NCI-H524 treated with DMSO at 0.1 percent for 48 hours (cell line): ENCODE measurements at places on chromosomes 2 and 18.
A peak's percentile ranks its signal among the peaks of the same experiment; 100 is the strongest.

DNA sequence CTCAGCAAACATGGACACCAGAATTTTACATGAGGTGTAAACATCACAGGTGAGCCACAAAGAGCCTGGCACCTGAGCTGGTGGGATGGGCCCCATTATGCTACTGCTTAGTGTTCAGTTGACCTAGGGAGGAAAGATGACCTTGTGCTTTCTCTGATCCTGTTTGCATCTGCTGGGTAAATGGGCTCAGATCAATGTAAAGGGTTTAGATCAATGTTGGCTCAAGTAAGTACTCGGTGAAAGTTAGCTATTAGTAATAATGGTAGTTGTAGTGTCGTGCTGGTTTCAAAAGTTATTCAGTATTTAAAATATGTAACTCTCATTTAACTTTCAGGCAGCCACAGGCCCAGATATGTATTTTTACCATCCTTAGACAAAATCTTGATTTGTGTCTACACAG lies 19.8 kb downstream of the ABHD3 start:
- DNase-seq = no peak

- no peak for DNase-seq
Measured at GRCh38 chr18:54386043-54386442, 28.3 kb downstream of the C18orf54 start.

GRCh38 chr18:35183886-35184285 lies 56.9 kb upstream of the ZNF397 start:
- DNase-seq = no peak

DNA sequence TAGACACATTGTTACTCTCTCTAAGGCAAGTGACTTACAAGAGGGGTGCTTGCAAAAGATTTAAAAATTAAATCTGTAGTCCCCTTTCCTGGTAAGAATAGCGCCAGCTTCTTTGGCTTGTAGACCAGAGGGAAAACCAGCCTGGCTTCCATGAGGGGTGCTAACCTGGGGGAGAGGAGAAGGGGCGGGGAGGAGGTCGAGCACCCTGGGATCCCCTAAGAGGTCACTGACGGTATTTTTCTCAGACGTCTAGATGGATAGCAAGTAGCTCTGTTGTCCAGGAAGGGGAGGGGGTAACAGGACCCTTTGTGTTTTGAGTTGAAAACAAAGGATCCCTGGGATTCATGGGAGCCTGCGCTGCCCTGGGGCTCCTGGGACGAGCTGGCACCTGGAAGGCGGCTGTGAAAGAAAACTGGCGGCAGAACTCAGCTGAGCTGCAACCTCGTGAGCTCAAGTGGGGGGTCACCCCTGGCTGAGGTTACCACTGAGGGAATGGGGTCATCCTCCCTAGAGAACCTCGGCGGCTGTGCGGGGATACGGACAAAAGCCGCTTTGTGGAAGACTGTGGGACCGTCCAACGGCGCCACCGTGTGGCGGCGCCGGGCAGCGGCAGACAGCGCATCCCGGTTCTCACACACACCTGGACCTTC lies 37.8 kb upstream of the MRPL19 start:
- no peak for DNase-seq

DNA sequence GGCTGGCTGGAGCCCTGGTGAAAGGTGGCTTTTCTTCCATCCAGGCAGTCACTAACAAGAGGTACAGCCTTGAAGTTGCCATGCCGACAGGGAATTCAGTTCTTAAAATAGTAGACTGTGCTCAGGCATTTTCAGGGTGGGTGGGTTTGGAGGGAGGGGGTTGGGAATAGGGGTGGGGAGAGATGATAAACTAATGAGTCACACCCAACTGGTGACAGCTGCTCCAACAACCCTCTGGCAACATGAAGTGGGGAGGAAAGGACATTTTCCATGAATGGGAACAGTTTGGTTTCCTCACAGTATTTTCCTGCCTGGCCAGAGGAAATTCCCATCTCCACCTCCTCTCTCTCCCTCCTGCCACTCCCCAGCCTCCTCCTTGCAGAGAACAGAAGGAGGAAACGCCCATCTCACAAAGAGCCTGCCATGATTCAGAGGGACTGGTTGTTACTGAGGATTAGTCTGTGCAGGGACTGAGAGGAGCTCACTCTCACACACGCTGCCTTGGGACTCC lies 113.0 kb upstream of the SLC1A4 start:
- DNase-seq = peak; percentile 48

DNA sequence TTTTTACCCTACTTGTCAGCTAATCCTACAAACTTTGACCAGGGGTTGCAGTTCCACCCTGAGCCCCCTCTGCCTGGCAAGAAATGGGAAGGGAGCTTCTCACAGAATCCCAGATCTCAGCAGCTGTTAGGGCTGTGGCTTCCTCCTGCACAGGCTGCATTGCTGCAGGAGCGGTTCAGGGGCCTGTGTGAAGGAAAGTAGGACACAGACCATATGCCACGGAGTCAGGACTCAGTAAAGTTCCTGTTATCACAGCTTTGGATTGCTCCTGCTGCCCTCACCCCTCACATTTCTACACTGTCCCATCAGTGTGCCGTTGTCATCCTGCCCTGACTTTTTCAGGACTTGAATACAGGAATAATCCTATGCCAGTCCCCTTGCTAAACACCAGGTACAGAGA lies 62.8 kb upstream of the SP3 start:
- no peak for DNase-seq

GRCh38 chr2:111173338-111173737 lies 52.6 kb downstream of the BCL2L11 start:
- DNase-seq = no peak

DNA sequence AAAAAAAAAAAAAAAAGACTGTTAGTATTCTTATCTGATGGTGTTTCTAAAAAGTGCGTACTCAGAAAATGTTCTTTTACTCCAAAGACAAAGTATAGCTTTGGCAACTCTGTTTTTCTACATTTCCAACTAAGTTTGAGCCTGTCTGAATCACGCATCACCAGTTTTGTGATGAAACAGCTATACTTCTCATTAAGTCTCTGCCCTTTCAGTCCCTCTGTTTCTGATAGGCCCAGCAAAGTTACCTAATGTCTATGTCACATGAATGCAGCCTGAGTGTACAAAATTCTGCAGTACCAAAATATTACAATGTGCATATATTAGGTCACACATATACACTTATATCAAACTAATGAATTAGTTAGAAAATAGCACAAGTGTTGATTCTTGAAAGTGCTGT lies 22.4 kb downstream of the TWSG1 start:
- no peak for DNase-seq

DNA sequence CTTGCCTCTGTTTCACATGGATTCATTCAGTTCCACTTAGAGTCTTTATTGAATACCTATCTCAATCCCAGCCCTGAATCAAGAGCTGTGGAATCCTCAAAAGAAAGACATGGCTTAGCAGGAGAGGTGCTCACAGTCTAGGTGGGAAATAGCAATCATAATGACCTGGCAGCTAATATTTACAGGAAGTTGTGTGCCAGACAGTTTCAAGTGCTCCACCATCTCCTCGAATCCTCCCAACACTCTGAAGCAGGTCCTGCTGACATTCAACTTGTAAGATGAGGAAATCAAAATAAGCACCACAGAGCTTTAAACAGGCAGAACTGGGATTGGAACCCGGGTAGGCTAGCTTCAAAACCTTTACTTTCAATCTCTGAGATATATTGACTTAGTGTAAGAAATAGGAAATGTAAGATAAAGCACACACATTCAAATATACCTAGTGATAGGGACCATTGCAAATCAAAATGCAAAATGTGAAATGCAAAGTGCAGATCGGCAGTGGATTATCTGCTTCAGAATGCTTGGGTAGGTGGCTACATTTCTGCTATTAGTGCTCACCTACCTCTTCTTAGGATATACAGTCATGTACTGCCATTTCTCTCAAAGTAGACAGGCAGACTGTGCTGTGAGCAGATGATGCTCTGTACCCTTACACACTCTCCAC lies 182.0 kb downstream of the PRKCE start:
- no peak for DNase-seq

GRCh38 chr2:46339200-46339599 lies 42.0 kb downstream of the EPAS1 start:
- no peak for DNase-seq

DNA sequence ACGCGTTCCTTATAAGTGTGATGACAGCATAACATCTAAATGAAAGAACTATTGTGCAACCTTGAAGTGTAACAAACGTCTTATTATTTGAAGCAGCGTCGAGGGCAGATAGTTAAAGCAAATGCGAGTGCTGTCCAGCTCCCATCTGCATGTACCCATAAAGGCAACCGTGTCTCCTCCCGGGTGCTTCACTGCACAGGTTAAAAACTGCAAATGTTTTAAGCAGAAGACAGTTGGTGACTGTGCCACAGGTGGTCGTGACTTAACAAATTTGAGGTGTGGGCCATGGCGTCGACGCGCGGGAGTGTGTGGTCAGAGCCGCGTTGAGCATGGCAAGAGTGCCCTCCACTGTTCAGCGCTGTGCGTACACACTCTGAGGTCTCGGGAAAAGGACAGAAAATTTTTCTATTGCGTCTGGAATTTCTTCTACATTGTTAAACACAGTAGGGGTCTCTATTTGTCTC lies 6.4 kb downstream of the SALL3 start:
- DNase-seq = no peak

DNA sequence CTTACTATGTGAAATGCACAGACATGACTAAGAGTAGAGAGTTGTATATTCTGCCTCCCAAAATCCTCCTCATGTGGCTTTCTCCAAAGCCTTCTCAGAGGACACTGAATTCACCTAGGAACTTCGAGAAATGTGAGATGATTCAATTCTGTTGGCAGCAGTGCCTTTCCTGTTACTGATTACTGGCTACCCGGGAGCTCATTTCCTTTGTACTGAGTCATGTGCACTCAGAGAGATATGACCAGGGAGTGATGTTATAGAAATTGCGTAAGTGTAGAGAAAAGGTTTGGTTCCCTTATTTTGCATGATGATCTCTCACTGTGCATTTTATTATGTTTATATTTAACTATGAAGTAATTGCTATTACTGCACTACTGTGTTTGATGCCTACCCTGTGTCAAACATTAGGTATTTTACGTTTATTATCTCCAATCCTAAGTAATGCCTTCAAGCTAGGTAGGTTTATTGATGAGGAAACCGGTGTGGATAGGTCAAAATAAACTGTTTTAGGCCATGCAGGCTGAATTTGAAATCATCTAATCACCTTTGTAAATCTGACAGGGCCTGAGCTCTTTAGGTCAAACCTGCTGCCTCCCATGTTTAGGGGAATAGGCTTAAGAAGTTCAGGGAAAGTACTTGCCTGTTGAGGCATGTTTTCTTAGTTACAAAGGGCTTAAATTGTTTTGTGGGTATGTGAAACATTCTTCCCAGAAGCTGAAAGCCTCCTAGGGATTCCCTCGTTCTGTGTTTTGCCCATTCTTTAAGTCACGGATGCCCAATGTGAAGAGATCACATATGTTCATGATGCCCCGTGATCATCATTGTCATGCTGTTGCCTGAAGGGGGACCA lies 86.8 kb downstream of the FMNL2 start:
- no peak for DNase-seq

GRCh38 chr2:69001879-69002278 lies 11.1 kb upstream of the ANTXR1 start:
- DNase-seq = no peak

- no peak for DNase-seq
Measured at GRCh38 chr2:237491515-237492118, 4.6 kb downstream of the MLPH start.

DNA sequence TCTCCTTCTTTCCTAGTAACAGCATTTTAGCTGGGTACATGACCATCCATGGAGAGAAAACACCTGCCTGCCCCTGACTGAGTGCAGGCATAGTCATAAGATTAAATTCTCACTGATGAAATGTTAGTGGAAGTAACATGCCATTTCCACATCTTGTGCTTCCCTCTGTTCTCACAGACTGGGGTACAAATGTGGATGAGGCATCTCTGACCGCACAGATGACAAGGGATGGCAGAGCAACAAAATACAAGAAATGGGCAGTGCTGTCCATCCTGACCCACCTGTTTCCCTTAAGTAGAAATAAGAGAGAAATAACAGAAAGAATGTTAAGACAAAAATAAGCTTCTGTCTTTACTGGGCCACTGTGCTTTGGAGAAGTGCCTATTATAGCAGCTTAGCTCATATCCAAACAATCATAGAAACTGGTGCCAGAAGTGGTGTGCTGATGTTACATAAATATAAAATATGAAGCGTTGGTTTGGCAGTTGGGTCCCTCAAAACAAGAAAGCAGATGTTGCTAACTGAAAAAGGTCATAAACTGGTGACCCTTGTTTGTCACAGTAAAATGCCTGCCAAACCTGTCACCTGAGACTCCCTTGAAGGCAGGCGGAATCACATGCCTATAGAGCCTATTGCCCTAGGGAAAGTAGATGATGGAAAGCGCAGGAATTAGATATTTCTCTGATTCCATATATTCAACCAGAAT lies 72.4 kb upstream of the CCDC150 start:
- DNase-seq = no peak

DNA sequence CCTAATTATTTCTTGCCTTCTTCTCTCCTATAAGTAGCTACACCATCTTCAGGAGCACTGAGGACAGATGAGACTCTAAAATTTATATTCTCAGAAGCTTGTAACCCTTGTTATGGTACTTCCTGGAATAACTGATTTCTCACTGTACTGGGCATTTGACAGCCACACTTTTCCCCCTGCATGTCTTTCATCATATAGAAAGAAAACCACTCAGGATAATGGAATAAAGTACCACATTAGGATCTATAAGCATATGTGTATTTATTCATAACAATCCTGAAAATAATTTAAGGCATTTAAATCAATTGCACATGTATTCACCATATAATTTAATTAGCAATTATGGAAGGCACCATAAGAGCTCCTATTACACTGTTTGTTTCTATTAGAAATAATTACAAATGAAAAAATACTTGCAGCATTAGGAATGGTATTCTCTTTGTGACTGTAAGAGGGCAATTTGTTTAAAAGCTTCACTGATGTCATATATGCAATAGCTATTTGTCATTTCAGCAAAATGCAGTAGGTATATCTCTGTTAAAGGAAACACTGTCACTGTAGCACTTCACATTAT lies 216.9 kb upstream of the FSHR start:
- DNase-seq = no peak
